ENCODE measurements at places on chromosomes 2 and 18. TPM values are rescaled to one million over a fixed set of nuclear protein-coding genes. Genes with fewer than 3 reads are reported as not detected.
A peak's percentile ranks its signal among the peaks of the same experiment; 100 is the strongest.

DNA sequence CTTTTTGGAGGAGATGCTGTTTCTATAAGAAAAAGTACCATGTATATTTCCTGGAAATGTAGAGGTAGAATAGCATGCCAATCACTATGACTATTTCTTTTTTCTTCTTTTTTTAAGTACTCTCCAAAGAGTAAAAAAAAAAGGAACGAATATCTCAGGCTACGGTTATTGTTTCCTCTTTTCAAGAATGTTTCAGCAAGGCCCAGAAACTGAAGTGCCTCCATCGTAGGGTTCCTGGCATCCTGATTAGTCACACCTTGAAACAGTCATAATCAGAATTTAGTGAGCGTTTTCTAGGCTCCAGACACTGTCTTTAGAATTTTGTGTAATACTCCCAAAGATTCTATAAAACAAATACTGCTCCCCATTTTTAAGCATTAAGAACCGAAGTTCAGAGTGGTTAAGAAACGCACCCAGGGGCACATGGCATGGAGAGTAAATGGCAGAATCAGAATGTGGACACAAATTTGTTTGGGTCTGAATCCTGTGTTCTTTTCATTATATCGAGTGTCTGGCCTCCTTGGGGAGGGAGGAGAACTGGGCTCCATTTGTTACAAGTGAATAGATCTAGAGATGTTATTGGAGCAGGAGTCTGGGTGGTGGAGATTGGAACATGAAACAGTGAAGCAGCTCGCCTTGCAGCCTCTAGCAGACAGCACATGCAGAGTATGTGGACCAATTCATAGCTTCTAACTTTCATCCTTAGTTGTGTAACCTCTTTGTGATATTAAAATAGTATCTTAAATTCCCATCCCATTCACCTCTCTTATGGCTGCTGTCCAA is 26.7 kb downstream of the ZEB2 start:
- no peak for DNase-seq

- no peak for DNase-seq
These were observed 315.0 kb downstream of the LPIN1 start for GRCh38 chr2:12061286-12062052.

GRCh38 chr18:58991167-58991798 is 126.6 kb downstream of the ZNF532 start:
- no peak for DNase-seq

DNA sequence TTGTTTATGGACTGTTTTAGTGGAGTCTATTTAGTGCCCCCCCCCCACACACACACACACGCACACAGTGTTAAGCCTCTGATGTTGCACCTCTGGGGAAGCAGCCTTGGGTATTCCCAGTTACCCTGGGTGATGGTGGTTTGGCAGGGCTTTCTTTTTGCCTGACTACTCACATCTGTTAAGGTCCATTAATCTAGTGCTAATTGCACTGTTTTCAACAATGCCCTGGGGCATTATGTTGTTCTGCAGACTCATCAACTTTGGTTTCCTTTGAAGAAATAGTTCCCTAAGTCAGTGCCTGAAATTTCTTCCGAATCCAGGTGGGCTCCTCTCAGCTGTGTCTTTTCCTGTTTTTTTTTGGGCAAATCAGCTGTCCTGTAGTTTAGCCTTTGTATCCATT is 34.7 kb downstream of the SPOPL start:
- no peak for DNase-seq

Gene GCG
- total RNA-seq = not detected

DNA sequence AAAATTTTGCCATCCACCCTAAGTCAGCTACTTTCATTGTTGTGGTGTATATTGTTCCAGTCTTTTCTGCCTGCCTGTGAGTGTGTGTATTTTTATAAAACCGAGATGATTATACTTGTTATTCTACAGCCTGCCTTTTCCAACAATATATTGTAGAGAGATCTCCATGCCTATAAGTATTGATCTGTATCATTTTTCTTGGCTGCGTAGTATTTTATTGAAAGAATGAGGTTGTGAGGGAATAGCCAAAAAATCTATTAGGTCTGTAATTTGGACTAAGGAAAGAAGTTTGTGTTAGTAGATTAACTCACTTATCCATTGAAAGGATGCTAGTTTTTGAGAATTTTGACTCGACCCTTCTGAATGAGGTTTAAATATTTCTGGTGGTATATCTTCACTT is 34.9 kb downstream of the PPM1B start:
- DNase-seq = no peak

DNA sequence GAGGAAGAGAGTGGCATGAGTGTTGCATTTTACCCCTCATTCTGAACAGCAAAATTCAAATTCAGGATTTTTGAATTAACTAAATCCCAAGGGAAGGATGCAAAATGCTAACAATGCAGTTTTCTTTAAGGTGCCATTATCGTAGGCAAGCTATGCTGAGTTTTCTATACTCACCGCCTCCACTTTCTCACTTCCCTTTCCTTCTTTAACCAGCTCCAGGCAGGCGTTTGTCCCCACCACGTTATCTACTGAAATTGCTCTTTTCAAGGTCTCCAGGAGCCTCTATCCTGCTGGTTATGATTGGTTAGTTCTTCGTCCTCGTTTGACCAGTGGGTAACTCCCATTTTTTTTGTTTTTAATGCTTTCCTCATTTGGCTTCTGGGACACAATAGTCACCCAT is 1.8 kb upstream of the CPO start:
- DNase-seq = no peak

GRCh38 chr18:3593381-3593903 is 143.5 kb downstream of the TGIF1 start:
- no peak for DNase-seq

Gene AQP12A
- total RNA-seq = not detected

- DNase-seq = no peak
These were observed 147.1 kb downstream of the CCBE1 start for GRCh38 chr18:59550174-59550516.

Gene ZNF24
- 29.8 TPM for total RNA-seq

Gene CNDP1
- total RNA-seq = not detected

- no peak for DNase-seq
These were observed 875.8 kb downstream of the EPHA4 start for GRCh38 chr2:220696280-220696669.

Gene NDC80
- total RNA-seq = 115 TPM

DNA sequence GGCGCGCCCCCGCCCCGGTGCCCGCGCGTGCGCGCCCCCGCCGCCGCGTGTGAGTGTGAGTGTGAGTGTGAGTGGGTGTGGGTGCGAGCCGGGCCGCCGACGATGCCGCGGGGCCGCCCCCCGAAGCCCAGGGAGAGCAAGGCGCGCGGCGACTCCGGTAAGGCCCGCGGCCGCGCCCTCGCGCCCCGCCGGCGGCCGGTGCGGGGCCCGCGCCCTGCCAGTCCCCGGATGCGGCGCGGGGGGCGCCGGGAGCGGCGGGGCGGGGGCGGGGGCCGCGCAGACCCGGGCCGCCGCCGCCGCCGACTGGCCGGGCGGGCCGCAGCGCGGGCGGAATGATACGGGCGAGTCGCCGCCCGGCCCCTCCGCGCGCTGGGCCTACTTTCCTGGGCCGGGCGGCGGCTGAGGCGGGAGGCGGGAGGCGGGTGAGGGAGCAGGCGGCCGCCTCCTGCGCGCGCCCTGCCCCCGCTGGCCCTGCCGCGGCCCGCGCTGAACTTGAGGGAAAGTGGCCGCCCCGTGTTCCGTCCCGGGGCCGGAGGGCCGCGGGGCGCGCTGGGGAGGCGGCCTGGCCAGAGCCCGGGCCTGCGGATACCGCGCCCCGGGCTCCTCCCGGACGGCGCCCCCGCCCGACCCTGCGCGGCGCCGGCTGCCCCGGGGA is at the start of gene ZNF236:
Gene ZNF236 (plus strand): TSS at position 52 of the 655 bp plus-strand sequence. CDS start 51 bp downstream, at position 103.
- DNase-seq = peak; percentile 74

GRCh38 chr18:50666536-50666935 is 106.6 kb downstream of the MAPK4 start:
- DNase-seq = no peak

Gene SERPINB12
- not detected for total RNA-seq

DNA sequence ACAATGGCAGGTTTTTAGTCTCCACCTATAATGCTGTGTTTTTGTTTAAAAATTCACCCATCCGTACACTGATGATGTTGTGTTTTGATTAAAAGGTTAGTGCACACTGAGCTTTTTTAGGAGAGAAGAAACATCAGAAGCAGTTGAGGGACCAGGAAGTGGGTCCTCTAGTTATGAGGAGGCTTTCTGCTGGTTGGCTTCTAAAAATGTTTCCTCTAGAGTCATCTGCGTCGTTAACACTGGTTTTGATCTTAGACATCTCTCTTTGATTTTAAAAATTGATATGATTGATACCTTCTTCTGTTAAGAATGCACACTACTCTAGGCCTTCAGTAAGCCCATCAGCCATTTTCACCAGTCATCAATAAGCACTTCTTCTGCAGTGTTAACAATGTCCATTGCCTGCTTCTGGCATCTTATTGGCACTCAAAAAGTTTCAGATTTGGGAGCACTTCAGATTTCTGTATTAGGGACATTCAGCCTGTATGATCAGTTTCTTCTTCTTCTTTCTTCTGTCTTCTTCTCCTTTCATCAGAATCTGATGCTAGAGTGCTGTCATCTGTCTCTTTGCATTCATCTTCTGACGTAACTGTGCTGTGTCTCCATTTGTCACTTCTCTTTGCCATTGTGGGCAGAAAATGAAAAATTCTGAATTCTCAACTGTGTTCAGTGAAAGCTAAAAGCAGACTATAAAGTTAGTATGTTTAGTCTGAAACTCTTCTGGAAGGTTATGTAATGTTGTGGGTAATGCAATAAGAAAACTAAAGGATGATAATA is 56.3 kb downstream of the PHLPP1 start:
- no peak for DNase-seq

Gene CXCR4
- 289 TPM for total RNA-seq

Gene PMAIP1
- total RNA-seq = 21.1 TPM

DNA sequence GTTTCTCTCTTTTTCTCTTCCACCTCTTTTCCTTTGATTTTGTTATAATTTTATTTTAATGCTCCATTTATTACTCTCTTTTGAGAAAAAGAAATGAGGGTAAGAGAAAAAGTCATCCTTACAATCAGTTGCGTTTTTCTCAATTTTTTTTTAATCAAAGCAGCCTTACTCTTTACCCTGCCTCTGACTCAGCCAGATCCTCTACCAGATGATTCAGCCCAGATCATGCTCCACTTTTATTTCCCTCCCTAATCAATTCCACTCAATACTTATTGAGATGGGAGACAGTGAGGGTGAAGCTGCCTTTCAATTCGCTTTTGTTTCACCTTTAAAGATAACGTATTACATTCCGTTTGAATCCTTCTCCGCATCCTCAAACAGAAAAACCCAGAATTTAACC is 337.9 kb downstream of the SATB2 start:
- DNase-seq = no peak

DNA sequence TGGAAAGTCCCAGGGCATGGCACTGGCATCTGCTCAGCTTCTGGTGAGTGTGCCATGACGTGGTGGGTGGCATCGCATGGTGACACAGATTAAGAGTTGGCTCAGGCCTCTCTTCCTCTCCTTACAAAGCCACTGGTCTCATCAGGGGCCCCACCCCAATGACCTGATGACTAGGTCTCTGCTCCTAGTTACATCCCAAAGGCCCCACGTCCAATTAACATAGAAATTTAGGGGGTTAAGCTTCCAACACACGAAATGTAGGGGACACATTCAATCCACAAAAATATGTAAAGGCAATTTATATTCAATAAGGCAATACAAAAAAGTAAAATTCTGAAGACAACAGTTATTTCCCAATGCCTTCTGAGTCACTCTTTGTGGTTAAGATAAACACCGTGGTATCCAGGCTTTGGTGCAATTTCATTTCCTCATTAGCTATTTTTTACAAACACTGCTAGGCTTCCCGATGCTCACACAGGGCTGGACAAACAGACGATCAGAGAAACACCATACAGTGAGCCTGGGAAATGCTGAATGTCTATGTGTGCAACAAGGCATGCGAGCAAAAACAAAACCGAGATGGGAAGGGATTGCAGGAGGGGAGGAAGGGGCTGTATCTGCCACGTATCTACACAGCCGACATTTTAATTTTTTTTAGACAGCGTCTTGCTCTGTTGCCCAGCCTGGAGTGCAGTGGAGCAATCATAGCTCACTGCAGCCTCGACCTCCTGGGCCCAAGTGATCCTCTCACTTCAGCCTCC is 67.2 kb downstream of the MBP start:
- no peak for DNase-seq

DNA sequence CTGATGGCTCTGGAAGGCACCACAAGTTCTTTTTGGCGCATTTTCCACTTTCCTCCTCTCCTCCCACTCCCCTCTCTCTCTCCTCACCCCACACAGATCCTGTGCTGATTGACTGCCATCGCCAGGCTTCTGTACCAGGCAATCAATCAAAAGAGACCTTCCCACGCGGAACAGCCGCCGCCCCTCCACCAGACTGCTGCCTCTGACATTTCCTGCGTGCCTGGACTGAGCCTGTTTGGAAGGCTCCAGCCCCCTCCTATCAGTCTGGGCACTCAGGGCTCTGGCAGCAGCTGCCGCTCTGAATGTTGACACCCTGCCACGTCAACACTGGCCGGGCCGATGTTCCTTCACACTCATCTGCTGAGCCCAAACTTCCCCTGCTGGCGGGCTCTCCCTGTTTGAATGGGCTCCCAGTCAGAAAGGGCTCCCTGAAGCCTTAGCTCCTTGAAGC is 467.7 kb downstream of the EPHA4 start:
- no peak for DNase-seq

GRCh38 chr18:3321133-3321812 is 59.3 kb downstream of the MYL12B start:
- peak; percentile 48 for DNase-seq

- no peak for DNase-seq
These were observed 215.3 kb downstream of the RND3 start for GRCh38 chr2:150271952-150272802.

Gene SERPINB2
- total RNA-seq = not detected

DNA sequence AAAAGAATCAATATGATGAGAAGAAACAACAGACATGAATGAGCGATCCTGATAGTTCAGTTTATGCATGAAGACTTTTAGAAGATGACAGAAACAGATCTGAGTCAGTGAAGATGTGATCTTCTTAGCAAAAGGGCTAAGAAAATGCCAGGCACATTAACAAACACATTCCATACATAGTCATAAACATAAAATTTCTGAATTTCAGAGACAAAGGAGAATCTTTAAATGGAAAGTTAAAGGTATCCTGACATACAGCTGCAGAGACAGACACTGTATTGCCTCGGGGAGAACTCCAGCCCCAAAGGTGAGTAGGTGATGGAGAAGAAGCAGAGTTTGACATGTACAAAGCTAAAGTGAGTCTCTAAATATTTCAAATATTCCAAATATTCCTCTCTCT is 40.6 kb upstream of the FN1 start:
- DNase-seq = no peak

DNA sequence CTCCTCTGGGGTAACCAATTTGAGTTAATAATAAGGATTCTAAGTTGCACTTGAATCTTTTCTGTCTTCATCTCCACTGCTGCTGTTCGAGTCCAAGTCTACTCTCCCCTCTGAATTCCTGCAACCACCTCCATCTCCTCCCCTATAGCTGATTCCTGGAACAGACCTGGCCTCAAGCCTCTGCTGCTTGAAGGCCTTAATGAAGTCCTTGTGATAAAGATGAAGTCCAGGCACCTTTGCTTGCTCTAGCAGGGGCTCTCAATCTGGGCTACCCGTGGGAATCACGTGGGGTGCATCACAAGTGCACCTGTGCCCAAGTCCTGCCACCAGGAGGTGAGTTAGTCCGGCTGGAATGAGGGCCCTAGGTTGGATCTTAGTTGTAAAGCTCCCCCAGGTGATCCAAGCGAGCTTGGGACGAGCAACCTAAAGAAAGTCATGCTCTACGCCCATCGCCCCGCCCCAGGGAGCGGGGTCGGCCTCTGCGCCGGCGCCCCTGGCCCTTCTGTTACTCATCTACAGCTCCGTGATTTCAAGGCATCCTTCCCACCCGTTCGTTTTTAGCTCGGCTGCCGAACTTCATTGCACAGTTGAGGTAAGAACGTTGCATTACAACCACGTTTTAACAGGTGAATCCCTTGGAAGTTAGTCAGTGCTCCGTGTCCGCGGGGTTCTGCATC is 905 bp upstream of the IAH1 start:
- DNase-seq = no peak
